ENCODE measurements at places on chromosomes 3 and 15. TPM values are rescaled to one million over a fixed set of nuclear protein-coding genes. Genes with fewer than 3 reads are reported as not detected.

Gene SERPINI2
- 0.15 TPM for total RNA-seq

Gene PGBD4
- 0.93 TPM for total RNA-seq

Gene CDHR4
- total RNA-seq, result not detected

Gene NTRK3
- total RNA-seq, result 0.38 TPM

Gene NOX5
- total RNA-seq, result 0.13 TPM

Gene THRB
- 30.7 TPM for total RNA-seq

Gene WDR49
- total RNA-seq, result not detected

Gene SLC9C1
- total RNA-seq, result not detected

GRCh38 chr3:188353426-188353825, 199.5 kb downstream of the LPP start:
- DNase-seq, result no peak

DNA sequence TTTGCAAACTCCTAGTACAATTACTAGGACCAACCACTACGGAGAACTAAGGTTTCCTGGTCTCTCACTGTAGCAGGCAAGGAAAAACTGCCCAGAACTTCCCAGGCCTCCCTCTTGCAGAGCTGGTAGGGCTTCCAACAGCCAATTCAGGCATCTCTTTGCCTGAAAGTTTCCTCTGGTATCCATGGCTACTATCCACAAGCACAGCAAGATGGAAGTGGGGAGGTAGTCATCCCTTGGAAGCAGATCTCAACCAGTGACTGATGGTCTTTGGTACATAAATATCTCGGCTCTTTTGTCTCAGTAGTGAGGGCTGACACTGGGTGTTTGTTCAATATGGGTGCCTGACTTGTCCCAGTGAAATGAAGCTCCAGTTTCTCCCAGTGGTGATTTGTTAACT, 201.3 kb upstream of the MRPL3 start:
- no peak for DNase-seq

DNA sequence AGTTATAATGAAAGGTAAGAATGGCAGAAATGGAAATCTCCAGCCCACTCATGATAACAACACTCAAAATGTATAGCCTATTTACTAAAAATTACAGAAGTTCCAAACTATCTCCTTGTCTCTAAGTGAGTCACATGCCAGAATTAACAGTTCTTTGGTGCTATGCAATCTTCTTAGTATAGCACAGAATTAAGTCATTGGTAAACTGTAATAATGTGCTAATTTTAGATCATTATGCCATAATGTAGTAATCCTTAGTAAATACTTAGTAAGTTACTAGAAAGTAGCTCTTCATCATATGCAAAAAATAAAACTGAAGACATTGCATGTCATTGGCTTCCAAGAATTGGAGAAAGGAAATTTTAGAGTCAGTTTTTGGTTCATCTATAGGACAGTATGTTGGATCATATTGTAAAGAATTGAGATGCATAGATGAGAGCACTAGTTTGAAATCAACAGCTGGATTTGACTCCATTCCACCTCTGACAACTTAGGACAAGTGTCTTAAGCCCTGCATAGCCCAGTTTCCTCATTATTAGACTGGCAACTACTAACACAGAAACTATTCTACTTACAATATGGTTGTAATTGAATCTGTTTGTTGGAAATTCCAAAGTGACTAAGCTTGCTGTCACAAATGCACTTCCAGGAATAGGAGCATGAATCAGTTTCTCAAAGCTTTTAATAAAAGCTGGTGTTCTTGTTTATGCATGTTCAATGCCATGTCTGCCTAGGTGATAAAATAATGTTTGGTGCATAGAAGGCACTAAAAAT, 40.1 kb upstream of the CD47 start:
- DNase-seq, result no peak

DNA sequence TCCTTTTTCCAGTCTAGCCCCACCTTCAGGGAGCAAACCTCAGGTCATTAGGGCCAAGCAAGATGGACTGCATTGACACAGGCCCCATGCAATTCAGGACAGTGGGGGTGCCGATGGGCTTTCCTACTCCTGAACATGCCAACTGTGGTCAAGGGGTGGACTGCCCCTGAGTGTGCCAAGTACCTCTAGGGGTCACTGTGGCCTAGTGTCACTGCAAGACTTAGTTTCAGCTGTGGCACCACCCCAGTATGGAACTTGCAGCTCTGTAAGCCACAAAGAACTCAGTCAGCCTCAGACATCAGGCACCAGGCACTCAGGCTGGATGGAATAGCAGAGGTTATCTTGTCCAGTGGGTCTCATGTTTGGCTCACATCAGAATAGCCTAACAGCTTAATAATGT, 32.3 kb downstream of the EXOG start:
- no peak for DNase-seq

DNA sequence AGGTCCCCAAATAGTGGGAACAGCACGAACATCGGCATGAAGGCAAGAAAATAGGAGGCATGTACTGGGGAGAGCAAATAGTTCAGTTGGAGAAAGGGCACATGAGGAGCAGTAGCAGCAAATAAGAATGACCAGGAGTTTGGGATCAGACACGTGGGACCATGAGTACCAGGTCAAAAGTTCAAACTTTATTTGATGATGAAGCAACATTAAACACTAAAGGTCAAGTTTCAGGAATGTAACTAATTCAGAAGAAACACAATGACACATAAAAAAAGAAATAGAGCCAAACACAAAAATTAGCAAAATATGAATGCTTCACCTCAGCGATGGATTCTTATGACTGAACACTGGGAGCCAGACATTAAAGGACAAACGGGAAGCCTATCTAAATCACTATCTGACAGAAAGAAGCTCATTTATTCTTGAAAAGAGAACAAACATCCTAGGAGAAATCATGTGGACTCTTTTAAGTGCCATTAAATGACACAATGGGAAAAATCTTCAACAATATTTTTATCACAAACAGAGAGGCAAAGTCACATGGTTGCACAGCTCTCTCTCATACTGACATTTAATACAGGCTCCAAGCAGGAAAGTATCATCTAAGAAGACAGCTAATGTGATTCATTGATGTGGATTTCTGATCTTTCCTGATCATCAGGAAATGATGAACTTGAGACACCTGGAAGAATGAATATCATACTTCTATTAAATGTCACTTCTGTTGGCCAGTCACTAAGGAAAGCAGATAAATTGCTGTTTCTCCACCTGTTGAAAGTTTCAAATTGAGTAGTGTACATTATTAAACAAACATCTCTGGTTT, 216.9 kb upstream of the THBS1 start:
- DNase-seq, result no peak

DNA sequence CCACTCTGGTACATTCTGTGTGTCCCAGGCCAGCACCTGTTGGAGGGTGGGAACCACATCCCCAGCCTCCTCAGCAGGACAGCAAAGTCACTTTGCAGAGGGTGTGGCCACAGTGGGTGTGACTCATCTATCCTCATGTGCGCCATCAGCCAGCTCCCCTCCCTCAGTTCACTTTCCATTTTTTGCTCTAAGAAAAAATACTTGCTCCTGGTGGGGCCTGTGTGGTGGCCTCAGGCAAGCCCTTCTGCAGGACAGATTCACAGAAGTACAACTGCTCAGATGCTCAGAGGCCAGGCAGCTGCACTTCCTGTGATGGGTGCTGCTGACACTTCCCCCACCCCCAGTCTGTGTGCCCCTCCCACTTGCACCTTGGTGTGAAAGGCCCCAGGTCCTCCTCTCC, 78.3 kb upstream of the ALDH1L1 start:
- DNase-seq, result no peak

- no peak for DNase-seq
Observed at GRCh38 chr3:125115640-125116039, 59.8 kb upstream of the HEG1 start.

DNA sequence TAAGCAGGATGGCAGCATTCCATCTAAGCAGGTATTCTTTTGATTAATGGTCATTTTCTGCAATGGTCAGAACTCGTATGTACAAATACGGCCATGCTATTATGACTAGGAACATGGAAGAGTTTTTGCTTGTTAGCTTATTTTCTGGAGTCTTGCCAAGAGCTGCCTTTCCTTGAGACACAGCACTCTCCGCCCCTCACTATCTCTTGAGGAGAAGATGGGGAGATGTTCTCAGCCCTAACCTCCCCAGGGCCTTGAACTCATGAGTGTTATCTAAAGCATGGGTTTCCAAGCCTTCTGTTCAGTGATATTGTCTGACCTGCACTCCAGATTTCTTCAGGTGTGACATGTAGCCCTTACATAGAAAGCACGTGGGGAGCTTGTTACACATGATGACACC, 65.9 kb upstream of the ACTC1 start:
- DNase-seq, result no peak

DNA sequence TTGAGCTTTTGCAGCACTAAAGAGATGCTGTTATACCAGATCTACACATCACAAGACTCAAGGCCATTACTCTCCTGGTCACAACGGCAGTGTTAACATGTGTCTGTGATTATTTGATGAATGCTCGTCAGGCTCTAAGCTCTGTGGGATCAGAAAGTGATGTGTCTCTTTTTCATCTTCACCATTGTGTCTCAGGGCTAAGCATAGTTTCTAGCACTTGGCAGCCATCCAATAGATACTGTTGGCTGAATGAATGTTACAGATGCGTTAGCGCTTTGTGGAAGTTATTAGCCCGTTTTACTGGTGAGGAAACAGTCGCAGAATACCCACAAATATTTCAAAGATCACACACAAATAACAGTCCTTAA, 1.2 kb upstream of the FAM81A start:
- DNase-seq, result no peak

DNA sequence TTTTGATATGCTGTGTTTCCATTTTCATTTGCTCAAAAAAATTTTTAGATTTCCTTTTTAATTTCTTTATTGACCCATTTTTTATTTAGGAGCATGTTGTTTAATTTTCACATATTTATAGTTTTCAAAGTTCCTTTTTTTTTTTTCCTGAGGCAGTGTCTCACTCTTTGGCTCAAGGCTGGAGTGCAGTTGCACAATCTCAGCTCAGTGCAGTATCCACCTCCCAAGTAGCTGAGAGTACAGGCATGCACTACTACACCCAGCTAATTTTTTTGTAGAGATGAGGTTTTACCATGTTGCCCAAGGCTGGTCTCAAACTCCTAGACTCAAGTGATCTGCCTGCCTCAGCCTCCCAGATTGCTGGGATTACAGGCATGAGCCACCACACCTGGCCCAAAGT, 36.2 kb downstream of the PFN2 start:
- no peak for DNase-seq

- no peak for DNase-seq
Observed at GRCh38 chr3:32392536-32393302, 1.1 kb downstream of the CMTM7 start.

DNA sequence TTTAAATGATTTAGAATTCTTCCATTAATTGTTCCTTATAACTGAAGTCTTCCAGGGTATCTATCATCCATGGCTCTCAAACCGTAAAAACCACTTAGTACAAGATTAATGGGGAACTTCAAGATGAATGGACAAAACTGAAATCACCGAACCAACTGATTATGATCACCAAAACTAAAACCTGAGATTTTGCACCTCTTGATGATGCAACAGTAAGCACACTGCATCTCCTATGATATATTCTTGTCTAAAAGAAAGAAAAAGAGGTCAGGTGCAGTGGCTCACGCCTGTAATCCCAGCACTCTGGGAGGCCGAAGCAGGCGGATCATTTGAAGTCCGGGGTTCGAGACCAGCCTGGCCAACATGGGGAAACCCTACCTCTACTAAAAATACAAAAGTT, 3.6 kb upstream of the ISY1 start:
- DNase-seq, result no peak

GRCh38 chr15:49883121-49883520, 235.9 kb downstream of the ATP8B4 start:
- DNase-seq, result no peak

- DNase-seq, result no peak
Observed at GRCh38 chr15:32706704-32707103, 11.1 kb upstream of the GREM1 start.

- no peak for DNase-seq
Observed at GRCh38 chr3:66110840-66111239, 72.1 kb upstream of the MAGI1 start.

DNA sequence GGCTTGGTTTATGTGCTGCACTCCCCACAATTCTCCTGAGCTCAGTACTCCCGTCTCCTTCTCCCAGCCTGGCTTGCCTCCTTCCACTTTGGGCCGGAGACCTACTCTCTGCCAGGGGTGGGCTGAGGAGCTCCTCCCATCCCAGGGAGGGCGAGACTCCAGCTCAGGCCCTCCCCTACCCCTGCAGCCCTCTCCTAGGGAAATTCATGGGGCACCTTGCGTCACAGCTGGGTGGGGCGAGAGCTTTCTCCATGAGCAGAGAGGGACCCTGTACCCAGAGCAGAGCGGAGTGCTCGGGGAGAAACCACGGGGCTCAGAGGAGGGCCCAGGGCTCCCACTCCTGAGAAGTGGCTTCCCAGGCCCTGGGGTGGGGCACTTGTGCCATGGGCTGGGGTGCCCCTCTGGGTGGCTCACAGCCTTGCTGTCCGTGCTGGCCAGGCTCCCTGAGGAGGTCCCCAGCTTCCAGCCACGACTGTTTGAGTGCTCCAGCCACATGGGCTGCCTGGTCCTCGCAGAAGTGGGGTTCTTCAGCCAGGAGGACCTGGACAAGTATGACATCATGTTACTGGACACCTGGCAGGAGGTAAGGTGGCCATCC, 13.3 kb downstream of the VILL start:
- DNase-seq, result no peak

DNA sequence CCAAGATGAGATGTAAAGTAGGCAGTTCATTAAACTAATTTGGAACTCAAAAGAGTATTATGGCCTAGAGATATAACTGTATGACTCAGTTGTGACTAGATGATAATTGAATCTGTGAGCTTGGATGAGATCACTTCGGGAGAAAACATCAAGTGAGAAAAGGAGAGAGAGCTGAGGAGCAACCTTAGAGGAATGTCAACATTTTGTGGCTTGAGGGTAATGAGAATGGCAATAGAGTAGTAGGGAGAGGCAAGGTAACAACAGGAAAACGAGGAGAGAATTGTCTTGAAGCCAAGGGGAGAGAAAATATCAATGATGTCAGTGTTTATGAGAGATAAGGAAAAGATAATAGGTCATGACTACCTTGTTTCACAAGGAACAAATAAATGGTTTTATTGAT, 580.2 kb downstream of the NLGN1 start:
- no peak for DNase-seq

DNA sequence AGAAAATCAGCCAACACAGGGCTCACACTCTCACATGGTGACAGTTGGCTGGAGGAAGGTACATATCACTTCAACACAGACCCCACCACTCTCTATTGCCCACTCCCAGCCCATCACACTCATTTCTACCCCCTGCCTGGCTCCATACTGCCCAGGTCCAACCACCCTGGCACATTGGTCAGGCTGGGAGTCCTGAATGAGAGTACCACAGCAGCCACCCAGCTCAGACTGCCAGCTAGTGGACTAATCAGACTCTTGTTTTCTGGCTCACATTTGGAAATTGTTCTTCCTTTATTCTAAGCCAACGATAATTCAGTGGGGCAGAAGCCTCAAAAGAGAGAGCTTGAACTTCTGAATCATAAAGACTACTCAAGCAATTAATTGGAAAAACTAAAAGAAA, 20.0 kb downstream of the MRPL46 start:
- no peak for DNase-seq

GRCh38 chr3:53811143-53811927, 34.9 kb downstream of the CHDH start:
- DNase-seq, result peak; percentile 44

Data from left lobe of liver (tissue), 2 donors.